ENCODE measurements at places on chromosomes 5 and 9.

DNA sequence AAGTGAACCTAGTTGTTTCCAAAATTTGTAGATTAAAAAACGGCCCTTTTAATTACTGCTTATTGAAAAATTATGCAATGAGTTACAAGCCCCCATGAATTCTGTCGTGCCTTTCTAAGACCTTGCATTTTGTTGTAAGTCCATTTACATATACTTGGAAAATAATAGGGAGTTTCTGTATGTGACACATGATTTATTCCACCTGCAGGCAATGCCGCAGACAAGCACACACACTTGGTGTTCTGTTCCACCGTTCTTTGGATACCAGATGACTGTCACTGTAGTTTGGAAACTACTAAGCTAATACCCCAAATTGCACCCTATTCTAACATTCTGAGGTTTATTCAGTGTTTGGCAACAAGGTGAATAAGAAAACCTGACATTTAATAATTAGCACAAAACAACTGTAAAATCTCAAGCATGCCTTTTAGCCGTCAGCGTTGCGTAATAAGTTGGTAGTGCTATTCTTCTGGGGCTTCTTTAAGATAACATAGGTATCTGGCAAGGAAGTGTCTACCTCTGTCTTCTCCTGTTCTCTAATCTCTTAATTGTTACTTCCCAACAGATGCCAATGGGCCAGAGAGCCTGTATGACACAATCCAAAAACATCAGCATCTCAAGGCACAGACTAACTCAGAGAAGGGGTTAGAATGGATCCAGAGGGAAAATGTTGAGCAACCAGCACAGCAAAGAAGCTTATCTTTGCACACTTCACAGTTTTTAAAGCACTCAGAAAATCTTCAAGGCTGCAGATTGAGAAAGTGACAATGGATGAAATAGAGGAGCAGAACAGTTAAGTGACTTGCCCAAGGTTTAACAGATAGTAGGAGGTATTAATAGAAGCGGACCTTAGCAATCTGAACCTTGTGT, 48.2 kb upstream of the DPYSL3 start:
- no peak for DNase-seq

- DNase-seq = no peak
These were observed 300.0 kb downstream of the YTHDC2 start for GRCh38 chr5:113813466-113813865.

- no peak for DNase-seq
These were observed 117.7 kb downstream of the SNCAIP start for GRCh38 chr5:122429545-122430318.

DNA sequence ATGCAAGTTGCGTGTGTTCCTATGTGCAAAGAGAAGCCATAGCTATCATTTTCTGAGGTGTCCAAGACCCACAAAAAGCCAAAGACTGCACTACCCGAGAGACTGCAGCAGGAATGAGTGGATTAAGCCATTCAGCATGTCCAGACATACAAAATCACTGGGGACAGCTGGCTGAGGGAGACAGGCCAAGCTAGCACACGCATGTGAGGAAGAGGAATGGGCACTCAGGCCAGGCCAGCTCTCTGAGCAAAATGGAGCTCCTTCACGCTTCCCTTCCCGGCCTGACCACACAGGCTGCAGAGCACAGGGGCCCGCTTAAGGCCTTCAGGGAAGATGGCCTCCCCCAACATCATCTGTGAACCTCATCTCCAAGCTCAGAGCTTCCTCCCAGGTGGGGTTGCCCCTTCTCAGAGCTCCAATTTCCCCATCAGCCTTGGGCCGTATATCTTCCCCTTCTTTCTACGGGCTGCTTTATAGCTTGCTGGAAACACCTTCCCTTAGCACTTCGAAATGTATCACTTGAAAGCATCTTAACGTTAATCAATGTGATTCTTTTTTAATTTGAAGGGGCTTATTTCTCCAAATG, 8.4 kb downstream of the DCANP1 start:
- DNase-seq = no peak

- DNase-seq = peak; percentile 5
These were observed 124.5 kb downstream of the EGFLAM start for GRCh38 chr5:38382898-38383297.

- DNase-seq = no peak
These were observed 10.3 kb upstream of the C9orf40 start for GRCh38 chr9:74963056-74963455.

DNA sequence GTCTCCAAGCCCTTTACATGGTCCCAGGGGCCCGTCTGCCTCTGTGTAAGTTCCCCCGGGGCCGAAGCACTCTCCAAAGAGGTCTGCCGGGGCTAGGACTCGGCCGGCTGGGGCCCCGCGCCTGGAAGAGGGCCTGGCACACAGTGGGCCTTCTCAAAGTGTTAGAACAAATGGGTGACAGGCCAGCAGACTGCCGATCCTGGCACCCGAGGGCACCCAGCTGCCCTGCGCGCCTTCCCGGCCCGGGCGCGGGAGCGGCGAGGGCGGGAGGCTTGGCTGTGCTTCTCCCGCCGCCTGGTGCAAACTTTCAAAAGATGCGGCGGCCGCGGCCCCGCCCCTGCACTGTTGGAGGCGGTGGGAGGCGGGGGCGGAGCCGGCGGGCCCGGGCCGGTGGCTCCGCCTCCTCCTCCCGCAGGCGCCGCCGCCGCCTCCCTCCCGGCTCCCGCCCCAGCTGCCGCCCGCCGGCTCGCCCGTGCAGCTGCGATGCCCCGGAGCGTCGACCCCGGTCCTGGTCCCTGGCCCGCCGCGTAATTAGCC, at the start of gene NEURL1B:
NEURL1B (plus strand) TSS at position 442 of the 537 bp plus-strand sequence. CDS start 144 bp downstream, outside the sequence.
- DNase-seq = peak; percentile 75

DNA sequence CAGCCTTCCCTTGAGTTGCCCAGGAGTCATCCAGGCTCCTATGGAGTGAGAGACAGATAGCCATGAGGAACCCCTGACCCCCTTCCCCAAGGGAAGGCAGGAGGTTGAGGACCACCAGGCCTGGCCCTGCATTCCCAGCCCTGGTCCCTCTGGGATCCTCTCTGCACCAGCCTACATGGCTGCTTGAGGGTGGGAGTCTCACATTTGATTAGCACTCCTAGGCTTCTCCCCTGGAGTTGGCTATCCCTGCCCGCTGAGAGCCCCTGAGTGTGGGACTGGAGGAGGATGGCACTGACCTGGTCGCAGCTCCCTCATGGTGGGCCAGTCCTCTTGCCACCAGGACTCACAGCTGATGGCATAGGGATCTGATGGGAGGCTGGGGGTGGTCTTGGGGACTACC, 46.7 kb downstream of the SAR1B start:
- no peak for DNase-seq

DNA sequence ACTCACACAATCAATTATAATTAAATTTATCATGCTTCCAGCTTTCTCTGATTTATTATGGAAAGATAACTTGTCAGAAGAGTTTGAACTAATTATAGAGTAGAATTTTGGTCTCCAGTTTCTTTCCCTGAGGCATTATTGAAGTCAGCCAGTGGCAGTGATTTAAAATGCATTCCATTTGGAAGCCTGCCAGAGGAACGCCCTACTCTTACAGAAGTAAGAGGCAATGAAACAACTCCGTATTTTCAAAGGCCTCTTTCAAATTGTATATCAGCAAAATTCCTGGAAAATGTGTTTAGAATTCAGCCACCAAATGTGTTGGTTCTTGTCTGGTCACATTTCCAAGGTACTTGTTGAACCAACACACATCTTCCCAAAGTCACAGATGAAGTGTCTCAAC, 640.9 kb downstream of the SEMA5A start:
- DNase-seq = no peak

DNA sequence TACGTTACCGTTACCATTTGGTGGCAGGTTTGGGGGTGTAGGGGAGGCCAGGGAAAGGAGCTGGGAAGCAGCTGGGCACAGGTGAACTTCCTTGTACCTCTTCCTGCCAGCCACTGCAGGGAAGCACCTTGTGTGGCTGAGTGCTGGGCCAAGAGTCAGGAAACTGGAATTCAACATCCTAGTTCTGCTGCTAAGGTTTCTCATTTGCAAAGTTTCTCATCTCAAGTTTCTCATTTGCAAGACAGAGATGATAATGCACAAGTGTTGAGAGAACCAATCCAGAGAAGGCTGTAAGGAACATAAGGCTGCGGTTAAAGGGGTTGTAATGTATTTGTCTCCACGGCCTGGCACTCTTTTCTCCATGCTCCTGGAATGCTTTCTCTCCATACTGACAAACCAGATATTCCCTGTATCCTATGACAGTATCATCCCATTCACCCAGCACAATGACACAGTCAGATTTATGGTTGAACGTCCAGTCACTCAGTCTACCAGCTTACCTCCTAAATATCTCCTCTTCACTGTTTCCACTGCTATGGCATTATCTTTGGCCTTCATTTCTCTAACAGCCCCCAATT, 33.6 kb upstream of the LARP1 start:
- no peak for DNase-seq

- DNase-seq = no peak
These were observed 36.6 kb downstream of the SEMA4D start for GRCh38 chr9:89461265-89461664.

DNA sequence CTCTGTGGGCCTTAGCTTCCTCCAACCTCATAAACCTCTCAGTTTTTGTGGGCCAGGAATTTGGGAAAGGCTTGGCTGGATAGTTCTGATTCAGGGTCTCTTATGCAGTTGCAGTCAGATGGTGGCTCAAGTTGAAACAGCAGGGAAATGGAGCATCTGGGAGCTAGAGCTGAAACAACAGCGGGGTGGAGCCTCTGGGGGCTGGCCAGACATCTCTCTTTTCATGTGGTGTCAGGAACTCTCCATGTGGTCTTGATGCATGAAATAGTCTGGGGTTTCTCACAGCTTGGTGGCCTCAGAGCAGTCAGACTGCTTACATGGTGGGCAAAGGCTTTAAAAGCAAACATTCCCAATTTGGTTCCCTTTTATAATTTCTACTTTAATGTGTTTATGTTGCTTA, 13.5 kb downstream of the ZNF346 start:
- DNase-seq = no peak

- DNase-seq = no peak
These were observed 801.6 kb downstream of the KCTD16 start for GRCh38 chr5:144972317-144972716.

DNA sequence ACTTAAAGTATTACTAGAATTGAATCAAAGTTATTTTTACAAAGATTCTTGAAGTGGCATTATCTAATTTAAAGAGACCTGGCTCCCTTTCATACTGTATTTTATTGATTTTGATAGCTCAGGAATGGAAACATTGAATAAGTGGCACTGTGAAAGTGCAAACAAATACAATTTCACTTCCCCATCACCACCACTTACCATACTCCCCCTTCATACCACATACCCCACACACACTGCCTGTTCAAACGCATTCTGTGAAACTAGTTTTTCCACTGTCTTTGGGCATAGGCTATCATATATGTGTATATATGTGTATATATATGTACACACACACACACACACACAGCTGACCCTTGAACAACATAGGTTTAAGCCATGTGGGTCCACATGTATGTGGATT, 62.1 kb upstream of the ATG10 start:
- no peak for DNase-seq

DNA sequence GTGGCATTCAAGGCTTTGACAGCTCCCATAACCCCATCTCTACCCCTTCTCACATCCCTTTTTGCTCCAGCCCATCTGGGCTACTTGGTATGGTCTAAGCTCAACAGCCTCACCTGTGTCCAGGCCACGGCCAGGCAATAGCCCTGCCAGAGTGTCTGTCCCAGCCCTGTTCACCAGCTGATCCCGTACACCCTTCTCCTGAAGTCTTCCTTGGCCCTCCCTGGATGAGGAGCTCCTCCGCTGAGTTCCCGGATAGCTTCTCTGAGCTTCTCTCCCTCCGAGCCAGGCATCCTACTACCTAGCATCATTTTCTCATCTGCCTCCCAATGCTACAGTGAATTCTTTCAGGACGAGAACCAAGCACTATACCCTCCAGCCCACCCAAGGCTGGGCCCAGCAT, 208.2 kb downstream of the DAB2IP start:
- no peak for DNase-seq

- no peak for DNase-seq
These were observed 112.5 kb downstream of the CTNND2 start for GRCh38 chr5:11791792-11792191.

- DNase-seq = no peak
These were observed 6.1 kb upstream of the TMEM252 start for GRCh38 chr9:68546596-68547390.

- DNase-seq = no peak
These were observed 2.5 kb downstream of the IL7R start for GRCh38 chr5:35859101-35859661.

GRCh38 chr5:169591636-169592035, 8.1 kb downstream of the SPDL1 start:
- DNase-seq = no peak

- DNase-seq = no peak
These were observed 141.7 kb upstream of the PRLR start for GRCh38 chr5:35371951-35372426.

DNA sequence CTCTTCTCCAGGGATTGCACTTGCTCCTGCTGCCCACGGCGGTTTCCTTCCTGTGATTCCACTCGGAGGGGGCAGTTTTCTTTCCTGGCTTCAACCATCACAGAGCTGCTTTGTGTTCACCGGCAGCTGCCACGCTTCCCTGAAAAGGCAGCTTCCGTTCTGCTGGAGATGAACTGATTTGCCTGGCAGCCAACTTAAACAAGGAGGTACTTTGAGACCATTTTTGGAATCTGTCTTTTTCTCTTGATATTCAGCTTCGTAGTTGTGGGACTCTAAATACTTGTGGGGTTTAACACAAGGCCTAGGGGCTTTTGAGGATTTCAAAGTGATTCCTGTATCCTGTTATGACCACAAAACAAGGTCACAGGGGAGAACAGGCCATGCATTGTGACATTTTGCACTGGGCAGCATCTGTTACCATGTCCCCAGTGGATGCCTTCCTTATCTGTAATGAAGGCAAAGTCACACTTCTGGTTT, 192.0 kb downstream of the MTRR start:
- no peak for DNase-seq

- DNase-seq = no peak
These were observed 50.6 kb downstream of the TTC39B start for GRCh38 chr9:15256426-15256825.

DNA sequence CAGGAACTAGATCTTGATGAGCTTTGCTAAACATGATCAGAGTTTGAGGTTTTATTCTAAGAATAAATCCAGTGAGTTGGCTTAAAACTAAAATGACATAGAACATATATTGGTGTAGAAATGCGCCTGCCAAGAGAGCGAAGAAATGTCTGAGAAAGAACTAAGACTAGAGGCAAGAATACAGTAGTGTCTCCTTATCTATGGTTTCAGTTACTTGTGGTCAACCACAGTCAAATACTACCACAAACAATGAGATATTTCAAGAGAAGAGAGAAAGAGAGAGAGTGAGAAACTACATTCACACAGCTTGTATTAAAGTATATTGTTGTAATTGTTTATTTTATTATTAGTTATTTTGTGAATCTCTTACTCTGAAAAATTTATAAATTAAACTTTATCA, 254.4 kb upstream of the CDH10 start:
- peak; percentile 49 for DNase-seq

DNA sequence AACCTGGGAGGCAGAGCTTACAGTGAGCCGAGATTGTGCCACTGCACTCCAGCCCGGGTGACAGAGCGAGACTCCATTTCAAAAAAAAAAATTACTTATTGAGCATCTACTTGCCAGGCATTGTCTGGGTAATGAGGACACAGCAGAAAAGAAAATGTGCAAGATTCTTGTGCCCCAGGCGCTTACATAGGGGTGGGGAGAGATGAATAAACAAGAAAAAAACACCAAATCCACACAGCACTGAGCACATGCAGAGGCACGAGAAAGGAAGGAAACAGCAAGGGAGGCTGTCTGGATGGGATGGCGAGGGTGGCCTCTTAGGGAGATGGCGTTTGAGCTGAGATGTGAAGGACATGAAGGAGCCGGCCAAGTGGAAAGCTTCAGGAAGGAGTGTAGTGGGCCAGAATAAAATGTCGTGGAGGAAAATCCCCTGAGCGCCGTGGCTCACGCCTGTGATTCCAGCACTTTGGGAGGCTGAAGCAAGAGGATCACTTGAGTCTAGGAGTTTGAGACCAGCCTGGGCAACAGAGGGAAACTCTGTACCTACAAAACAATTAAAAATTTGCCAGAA, 13.9 kb downstream of the DYNC2I2 start:
- DNase-seq = no peak

Data from GDM1 (cell line).